ENCODE measurements at places on chromosomes 2 and 18.

DNA sequence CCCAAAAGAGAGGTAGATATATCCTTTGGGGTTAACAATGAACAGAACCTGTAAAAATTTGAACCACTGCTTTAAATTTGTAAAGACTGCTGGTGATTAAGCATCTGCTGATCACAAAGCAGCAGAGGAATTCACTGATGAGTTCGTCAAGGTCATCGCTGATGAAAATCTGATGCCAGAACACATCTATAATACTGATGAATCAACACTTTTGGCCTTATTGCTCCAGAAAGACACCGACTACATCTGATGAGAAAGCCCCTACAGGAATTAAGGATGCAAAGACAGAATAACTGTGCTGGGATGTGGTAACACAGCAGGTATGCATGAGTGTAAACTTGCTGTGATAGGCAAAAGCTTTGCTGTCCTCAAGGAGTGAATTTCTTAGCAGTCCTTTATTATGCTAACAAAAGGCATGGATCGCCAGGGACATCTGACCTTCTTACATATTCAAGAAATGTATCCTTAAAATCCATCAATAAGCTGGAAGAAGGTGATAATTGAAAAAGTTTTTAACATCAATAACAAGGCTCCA lies 30.5 kb upstream of the SGPP2 start:
- DNase-seq: peak; percentile 8

GRCh38 chr2:216680951-216681629 lies 14.3 kb downstream of the IGFBP5 start:
- DNase-seq: no peak

- no peak for DNase-seq
These were observed 57.8 kb downstream of the C18orf63 start for GRCh38 chr18:74373428-74373827.

DNA sequence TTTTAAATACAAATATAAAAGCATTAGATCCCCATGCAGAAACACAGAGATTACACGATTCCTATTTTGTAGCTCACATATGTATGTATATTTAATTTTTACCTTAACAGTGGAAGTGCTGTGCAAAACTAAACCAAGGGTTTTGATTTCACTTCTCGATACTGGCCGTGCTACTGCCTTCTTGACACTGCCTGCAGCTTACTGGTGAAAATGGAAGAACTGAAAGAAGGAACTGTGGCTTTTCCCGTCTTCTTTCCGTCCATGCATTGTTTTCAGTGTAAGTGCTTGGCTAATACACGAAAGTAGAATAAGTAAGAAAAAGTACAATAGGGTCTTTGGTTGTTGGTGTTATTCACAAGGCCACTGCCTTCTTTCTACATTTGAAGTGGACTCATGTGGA lies 129.5 kb downstream of the NDUFA10 start:
- DNase-seq: no peak

DNA sequence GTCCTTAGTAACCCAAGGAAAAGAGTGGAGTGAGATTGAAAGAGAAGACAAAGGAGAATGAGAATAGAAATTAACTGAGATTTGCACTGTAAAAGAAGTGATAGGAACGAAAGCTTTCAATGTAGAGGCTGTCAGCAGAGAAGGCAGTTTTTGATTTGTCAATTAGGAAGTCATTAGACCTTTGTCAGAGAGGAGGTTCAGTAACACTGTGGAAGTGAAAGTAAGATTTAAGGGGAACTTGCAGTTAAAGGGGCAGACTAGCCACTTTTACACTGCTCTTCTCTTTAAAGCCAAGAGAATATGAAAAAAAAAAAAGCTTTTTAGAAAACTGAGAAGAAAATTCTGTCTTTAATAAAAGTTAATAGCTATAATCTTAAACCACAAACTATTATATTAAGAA lies 11.5 kb upstream of the KYNU start:
- no peak for DNase-seq

GRCh38 chr2:44948565-44949328 lies 7.2 kb downstream of the SIX3 start:
- DNase-seq: no peak

- DNase-seq: no peak
These were observed 624.5 kb downstream of the NR4A2 start for GRCh38 chr2:155708071-155708470.

- no peak for DNase-seq
These were observed 38.4 kb downstream of the ARL4C start for GRCh38 chr2:234458466-234458865.

DNA sequence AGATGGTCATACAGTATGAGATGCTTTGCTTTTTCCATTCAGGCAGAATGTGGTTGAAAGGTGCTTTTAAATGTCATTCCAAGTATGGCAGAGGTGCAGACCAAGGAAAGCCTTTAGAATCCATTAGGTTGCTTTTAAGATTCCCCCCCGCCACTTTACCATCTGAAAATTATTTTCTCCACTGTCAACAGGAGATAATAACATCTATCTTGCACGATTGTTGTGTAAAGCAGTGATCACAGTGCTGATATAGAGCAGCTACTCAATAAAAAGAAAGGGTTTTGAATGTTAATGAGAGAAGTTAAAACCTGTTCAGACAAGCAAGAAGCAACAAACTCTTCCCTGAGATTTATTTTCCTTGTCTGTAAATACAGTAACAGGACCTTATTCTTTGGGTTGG lies 372.5 kb upstream of the GCFC2 start:
- no peak for DNase-seq

- no peak for DNase-seq
These were observed 44.8 kb downstream of the ASB18 start for GRCh38 chr2:236219411-236219810.

DNA sequence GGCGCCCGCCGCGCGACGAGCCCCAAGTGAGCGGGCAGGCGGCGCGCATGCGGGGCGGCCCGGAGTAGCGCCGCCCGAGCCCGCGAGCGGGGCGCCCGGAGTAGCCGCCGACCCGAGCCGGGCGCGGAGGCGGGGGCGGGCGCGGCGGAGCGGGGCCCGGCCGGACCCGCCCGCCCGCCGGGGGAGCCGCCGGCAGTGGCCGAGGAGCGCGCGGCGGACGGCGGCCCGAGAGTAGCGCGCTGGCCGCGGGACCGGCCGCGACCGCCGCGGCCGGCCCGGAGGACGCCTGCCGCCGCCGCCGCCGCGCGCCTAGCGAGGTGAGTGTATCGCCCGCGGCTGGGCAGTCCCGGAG lies at the start of gene GALNT1:
TSS of gene GALNT1 (plus strand) at position 195 of the 352 bp plus-strand sequence. CDS start 72,923 bp downstream, outside the sequence.
- DNase-seq: peak; percentile 28

DNA sequence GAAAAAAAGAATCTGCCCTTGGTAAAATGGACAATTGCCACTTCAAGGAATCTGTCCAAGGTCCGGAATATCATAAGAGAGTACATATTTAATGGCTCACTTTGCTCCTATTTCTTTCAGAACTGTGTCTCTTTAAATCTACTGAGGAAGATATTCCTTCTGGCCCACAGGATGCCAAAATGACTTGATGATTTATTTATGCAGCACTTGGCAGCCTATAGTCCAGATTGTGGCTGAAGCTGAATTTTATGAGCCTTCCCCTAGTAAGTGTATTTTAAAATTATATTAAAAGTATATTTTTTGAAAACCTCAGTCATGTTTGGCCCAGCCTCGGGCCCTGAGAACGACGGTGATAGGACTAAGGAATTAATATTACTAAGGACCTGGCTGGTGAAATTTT lies 465.1 kb upstream of the HNRNPA3 start:
- DNase-seq: peak; percentile 23

DNA sequence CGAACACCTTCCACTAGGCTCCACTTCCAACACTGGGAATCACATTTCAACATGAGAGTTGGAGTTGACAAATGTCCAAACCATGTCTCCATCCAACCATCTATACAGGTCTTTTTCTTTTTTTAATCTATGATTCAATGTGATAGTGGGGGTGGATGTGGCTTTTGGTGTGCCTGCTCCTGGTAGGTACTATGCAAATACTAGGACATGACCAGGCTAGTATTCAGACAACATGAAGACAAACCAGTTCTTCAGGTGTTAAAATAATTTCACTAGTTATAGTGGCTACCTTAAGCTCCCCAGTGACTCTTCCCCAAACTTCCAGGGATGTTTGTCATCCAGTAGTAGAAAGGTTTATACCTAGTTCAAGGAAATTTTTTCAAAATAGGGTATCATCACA lies 387.5 kb downstream of the CDH2 start:
- no peak for DNase-seq

GRCh38 chr2:48356701-48357325 lies 173.1 kb upstream of the STON1 start:
- peak; percentile 40 for DNase-seq

DNA sequence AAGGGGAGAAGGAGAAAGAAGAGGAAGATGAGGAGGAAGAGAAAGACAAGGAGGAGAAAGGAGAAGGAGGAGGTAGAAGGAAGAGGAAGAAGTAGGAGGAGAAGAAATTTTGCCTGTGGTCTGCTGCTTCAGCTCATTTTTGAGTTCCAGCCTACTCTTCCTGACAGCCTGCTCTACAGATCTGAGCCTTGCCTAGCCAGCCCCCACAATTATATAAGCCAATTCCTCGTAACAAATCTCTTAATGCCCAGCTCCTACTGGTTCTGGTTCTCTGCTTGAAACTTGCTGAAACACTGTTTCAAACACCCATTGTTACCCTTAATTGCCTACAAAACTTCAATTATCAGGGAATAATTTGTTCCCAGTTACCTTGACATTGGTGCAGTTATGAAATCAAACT lies 1014.2 kb upstream of the CELF4 start:
- no peak for DNase-seq

DNA sequence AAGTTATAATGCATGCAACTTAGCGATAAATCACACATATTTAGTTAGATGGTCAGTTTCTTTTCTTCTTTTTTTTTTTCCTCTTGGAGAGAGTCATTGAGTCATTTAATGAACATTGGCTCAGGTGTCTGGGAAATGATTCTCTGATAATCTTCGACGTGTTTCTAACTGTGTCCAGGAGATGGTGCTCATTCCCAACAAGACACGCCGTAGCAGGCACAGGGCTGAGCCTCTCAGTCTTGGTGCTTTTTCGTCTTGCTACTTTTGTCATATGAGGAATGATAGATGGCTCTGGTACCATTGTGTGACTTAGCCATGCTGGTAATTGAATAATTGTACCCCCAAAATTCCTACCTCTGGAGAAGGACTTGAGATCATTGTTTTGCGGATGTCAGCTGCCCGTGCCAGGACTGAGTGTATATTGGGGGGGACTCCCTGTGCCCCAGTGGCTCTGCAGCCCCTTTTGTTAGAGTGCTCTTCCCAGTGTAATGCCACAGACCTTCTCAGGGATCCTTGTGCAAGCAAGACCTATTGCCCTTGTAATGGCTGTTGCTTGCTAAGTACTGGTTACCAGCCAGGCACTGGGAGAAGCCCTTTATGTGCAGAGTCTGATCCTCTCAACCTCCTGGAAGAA lies 107.6 kb upstream of the CYRIA start:
- peak; percentile 54 for DNase-seq

GRCh38 chr2:178990533-178991241 lies 59.2 kb downstream of the CCDC141 start:
- DNase-seq: no peak

GRCh38 chr2:127672341-127673224 lies 2.7 kb downstream of the LIMS2 start:
- DNase-seq: no peak

- no peak for DNase-seq
These were observed 263.1 kb upstream of the CHAC2 start for GRCh38 chr2:53504507-53504906.

DNA sequence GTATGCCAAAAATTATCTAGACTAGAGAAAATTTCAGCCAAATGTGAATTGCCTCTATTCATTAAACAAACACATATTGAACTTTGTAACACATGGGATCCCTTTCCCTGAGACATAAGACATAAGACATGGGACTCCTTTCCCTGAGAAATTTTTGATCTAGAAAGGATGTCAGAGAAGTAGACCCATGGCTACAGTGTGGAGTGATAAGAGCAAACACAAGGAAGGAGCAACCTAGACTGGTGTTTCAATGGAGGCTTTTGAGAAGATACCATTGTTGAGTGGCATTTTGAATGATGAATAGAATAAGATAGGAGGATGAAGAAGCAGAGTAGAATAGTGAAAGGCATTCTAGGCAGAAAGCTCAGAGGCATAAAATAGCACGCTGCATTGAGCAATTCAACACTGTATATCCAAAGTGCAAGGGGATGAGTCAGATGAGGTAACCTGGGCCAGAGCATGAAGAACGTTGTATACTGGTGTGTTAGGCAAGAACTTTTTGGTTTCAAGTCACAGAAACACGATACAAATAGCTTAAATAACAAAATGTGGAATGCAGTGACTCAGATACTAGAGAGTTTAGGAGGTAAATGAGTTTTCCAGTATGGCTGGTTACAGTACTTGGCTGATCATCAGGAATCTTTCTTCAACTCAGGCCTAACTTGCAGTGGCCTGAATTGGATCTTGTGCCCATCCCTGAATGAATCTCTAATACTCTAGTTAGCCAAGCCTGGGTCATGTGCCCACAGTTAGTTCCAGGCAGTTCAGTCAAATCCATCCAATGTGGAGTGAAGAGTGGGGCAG lies 129.8 kb upstream of the TANK start:
- DNase-seq: peak; percentile 99

DNA sequence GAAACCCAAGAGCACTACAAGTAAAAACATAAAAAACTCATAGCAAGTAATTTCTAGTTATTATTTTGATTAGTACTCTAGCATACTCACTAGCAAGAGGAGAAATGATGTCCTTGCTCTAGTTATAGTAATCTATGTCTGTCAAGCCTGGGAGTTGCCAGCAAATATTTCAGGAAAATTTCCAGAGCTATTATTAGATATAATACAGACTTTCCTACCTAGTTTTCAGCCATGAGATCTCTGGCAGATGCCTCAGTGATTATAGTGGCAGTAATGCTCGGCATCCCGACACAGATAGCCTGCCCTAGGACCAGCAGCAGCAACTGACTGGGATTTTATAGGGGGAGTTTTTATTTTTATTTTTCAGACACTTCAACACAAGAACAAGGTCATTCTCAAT lies 224.4 kb downstream of the ZNF385B start:
- DNase-seq: no peak

DNA sequence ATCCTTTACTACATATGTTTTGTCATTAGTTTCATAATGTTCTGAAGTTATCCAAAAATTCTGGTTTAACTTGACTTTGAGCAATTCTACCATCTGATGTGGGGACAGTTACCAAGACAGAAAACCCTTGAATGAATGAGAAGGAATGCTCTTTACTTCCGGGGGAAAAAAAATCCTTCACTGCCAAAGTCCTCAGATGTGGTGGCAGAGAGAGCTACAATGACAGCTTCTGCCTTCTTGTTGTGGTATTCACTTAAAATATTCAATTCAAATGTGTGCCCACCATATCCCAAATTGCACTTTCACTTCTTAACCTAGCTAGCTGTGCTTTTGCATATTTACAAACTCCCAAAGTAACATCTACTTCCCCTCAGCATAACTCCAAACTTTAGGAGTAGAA lies 1531.7 kb upstream of the NXPH2 start:
- DNase-seq: no peak

- no peak for DNase-seq
These were observed 88.3 kb downstream of the INSIG2 start for GRCh38 chr2:118176601-118177000.

- DNase-seq: no peak
These were observed 127.2 kb downstream of the FHOD3 start for GRCh38 chr18:36424741-36425142.
